Caki2 (cell line): ENCODE measurements at places on chromosomes 11 and 22. TPM values are rescaled to one million over a fixed set of nuclear protein-coding genes. Genes with fewer than 3 reads are reported as not detected.

DNA sequence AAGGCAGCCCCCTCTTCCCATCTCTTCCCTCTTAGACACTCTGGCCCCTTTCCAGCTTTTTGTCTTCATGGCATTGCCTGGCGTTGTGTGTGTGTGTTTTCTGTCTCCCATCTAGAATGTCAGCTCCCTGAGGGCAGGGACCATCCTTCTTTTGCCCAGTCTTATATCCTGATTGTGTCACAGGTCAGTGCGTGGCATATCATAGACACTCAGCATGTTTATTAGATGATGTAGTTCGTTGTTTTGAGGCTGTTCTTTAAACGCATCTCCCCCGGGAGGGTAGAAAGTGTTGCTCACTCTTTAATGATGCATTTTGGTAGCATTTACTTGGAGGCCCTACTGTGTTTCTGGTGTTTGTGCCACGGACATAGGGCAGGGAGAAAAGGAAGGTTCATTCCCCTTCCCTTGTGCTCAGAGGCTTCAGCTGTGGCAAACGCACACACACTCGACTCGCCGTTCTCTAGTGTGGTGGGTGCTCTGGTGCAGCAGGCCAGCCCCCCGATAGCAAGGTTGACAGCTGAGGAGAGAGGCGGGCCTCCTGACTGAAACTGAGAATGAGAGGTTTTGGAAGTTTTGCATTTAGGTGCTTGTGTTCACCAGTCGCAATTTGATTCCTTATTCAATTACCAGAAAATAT lies 60.2 kb downstream of the TNRC6B start:
- DNase-seq = no peak

DNA sequence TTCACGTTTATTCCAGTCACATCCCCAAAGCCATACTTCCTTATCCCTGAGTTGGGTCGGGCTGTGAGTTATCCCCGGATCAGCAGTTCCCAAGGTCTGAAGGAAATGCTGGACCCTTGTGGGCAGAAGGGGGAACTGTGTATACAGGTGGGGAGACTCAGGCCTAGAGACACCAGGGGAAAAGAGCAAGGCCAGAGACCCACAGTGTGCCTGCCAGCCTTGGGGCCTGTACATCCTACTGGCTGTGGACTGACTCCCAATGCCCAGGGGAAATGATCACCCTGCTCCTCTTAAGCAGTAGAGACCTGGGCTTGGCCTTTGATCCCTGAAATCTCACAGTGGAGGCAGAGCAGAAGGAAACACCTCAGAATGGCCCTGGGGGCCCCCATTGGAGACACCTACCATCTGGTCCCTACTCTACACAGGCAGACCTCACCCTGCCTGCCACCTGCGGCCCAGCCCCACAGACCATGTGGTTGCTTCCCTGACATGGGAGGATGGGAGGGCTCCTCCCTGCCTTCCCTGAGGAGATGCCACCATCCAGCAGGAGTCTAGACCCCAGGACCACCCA lies 1.3 kb downstream of the SELENOM start:
- no peak for DNase-seq

DNA sequence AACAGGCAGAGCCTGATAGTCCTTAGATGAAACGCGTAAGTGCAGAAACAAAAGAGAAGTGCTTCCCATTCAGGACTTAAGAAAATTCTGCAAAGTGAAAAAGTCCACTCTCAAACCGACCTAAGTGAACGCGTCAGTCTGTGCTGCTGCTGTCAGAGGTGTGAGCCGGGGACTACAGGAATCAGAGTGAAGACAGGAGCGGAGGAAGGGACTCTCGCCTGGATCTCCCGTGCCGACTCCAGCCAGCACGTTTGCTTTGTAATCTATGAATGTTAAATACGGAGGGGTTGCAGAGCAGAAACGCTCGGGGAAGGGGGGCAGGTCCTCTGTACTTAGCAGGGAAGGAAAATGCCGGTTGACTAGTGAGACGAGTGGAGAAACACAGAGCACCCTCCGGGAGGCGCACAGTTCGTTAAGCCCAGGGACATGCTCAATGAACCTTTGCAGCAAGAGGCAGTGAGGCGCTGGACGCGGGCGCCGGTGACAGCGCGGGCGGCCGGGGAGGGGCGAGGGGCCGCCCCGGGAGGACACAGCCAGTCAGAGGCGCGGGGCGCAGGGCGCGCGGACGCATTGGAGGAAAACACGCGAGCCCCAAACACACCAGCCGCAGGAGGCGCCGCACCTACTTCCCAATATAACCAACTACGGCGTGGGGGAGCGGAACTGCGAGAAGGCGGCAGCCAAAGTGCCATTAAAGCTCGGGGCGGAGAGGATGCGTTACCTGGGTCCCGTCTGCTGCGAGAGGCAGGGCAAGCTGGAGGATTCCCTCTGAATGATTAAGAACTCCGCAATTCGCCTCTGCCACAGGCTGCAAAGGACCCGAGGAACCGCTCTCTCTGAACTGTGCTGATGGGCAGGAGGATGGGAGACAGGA lies at the start of gene CNTN5:
Gene CNTN5, plus strand, starts transcription at position 598 of the 874 bp plus-strand sequence.
- DNase-seq = peak; percentile 68

The CENPM gene
- 72.2 and 118 TPM in 2 replicates for total RNA-seq

The ELF5 gene
- not detected in 2 replicates for total RNA-seq

DNA sequence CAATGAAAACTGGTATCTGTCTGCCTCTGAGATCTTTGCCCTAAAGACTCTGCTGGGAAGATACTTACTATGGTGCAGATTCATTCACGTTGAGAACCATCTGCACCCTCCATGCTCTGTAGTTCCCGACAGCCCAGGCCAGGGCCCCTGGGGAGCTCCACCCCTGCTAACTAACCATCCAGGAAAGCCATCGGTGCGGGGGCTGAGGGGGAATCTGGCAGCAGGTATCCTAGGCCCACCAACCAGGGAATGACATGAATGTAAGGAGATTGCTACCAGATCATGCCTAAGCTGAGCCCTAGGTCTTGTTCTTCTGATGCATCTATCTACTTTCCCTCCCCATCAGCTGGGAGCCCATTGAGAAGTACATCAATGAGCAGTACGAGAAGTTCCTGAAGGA lies 11.3 kb upstream of the WBP2NL start:
- no peak for DNase-seq
